GM04504 (cell line): ENCODE measurements at places on chromosomes 2 and 18.

DNA sequence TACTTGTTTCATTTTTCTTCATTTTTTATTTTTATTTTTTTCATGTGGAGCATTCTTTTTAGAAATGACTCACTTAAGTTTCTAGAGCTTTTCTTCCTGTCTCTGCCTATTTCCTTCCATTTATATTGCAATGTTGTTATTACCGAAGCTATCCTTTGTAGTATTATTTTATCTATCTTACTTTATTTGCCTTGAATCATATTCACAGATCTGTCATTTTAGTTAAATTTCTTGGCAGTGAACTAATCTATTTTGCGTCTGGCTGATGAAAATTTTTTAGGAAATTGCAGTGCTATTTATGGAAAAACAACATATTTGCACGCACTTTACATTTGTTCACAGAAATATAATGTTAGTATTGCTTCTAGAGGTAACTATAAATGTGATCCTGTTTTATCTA lies 956.9 kb upstream of the SLC39A10 start:
- DNase-seq = no peak

GRCh38 chr2:190446193-190446592 lies 38.0 kb downstream of the MFSD6 start:
- DNase-seq = no peak

GRCh38 chr2:188199716-188200128 lies 92.0 kb upstream of the GULP1 start:
- DNase-seq = peak; percentile 28

- DNase-seq = no peak
Measured at GRCh38 chr2:236211296-236211695, 43.1 kb upstream of the GBX2 start.

GRCh38 chr2:226679389-226680065 lies 120.1 kb downstream of the IRS1 start:
- DNase-seq = no peak

DNA sequence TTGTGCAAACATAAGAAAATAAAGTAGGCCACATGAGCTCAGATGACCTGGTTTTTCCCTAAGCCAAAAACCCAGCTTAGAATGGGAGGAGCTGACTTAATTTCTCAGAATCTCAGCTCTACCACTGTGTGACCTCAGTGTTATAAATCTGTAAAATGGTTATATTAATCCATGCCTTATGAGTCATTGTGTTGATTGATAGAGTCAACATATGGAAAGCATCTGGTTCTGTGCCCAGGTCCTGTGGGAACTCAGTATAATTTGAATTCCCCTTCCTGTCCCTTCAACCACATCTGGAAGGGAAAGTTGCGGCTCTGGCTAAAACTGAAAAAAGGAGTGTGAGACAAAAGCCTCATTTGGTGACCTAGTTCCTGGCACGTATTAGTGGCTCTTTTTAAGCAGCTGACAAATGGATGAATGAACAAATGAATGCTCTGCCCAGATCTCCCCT lies 25.7 kb downstream of the TMEM177 start:
- DNase-seq = peak; percentile 56

DNA sequence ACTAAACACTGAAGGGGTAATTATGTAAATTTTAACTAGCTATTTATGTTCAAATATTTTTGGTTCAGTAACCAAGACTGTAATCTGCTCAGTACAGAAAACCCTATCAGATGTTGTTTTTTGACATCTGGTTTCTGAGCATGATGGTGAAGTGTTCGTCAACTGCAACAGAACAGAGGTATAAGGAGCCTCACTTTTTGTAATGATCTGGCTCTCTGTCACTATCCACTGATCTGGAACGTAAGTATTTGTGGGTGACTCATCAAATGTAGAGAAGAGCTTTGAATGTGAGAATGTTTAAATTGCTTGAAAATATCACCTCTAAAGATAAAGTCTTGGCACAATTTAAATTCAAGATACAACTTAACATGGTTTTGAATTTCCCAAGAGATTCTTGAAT lies 213.6 kb upstream of the FAM98A start:
- no peak for DNase-seq

DNA sequence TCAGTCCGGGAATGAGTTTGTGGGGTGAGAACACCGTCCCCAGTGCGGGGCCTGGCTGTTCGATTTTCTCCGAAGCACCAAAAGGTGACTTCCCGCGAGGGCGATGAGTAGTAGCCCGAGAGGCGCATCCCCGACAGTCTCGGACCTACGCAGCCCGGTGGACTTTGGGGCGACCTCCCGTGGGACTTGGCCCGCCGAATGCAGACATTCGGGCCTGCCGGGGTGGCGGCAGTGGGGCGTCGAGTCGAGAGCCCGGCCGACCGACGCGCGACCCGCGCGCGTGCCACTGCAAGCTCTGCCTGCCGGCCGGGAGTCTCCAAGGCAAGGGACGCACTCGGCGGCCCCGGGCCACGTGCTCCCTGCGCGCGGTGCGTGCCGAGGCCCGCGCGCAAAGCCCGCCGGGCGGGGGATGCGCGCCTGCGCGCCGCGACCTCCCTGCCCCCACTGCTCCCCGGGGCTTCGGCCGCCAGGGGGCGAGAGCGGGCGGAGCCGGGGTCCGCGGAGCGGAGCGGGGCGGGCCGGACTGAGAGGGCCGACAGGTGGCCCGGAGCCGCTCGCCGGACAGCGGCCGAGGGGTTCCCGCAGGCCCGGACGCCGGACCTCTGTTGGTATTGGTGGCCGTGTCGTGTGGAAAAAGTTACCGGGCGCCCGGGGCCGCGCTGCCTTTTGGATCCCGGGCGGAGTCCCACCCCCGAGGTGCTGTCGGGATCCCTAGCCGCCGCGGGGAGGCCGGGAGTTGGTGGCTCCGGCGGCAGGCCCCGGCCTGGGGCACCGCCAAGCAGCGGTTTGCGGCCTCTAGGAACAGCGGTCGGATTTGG lies 1.9 kb downstream of the PTMA start:
- DNase-seq = peak; percentile 73

DNA sequence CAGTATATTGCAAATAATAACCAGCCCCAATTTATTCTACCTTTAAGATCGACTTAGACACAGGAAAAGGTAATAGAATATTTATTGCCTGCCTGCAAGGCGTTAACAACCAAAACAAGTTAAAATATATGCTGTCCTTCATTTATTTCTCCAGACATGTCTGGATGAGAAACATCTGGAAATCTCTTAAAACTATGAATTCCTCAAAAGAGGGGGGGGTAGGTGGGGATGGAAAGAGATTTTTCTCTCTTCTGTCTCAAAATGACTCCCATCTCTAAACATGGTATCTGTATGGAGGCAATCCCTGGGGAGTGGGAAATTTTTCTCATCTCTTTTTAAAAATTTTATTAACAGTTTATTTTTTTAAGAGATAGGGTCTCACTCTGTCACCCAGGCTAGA lies 113.0 kb downstream of the CDH2 start:
- DNase-seq = no peak

DNA sequence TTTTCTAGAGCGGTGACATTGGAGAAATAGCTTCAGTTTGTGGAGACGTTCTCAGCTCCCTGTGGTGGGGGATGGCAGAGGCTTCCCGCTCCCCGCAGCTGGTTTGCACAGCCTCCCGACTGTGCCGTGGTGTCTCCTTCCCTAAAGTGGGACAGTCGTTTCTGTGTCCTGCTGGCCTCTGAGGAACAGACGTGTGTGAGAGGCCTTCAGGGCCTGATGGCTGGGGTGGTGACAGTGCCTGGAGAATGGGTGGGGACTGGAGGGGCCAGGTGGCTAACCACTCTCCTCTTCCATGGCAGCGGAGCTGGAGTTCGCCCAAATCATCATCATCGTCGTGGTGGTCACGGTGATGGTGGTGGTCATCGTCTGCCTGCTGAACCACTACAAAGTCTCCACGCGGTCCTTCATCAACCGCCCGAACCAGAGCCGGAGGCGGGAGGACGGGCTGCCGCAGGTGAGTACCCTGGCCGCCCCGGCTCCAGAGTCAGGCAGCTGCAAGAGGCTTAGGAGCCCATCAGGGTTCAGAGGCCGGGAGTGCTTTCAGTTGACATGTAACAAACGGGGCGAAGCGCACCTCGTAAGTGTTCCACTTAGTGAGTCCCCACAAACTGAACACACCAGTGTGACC lies 105.4 kb downstream of the FAM210A start:
- no peak for DNase-seq

- DNase-seq = no peak
Measured at GRCh38 chr2:68710756-68711155, 23.9 kb upstream of the ARHGAP25 start.

- DNase-seq = no peak
Measured at GRCh38 chr2:56333812-56334485, 150.2 kb downstream of the CCDC85A start.

DNA sequence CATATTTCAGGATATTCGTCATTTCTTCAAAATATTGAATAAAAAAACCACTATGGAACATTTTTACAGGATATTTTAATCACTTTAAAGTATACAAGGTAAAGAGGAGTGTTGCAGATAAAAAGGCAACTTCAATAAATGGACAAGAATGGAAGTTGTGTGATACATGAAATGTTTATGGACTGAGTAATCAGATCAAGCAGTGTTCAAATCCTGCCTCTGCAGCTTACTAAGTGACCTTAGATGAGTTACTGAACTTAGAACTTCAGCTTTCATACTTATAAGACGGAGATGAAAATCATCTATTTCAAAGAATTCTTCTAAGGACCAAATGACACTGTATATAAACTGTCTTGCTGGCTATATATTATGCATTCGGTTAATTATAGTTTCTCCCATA lies 87.2 kb downstream of the LNPK start:
- no peak for DNase-seq

- DNase-seq = no peak
Measured at GRCh38 chr2:218631837-218632236, 24.1 kb downstream of the PLCD4 start.

DNA sequence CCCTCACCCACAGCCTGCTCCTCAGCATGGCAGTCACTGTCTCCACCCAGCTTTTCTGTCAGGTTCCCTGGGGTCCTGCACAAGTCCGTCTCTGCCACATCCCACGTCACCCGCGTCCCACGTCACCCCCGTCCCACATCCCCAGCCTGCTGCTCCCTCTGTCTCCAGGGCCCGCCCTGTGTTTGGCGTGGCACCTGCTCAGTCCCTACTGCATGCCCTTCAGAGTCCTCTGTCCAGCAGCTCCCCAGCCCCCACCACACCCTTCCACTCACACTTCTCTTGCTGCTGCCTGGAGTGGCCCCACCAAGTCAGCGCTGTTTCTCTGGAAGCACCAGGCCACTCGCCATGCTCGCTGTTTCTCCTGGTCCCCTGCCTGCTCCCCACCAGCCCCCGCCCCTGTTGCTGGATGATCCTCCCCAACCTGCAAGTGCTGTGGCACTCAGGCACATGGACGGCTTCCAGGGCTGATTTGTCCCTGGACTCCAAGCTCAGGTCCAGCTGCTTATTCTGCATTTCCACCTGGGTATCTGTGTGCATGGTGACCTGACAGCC lies 18.8 kb downstream of the ATG4B start:
- DNase-seq = no peak

GRCh38 chr2:216302981-216303676 lies 69.2 kb downstream of the MARCHF4 start:
- DNase-seq = no peak

DNA sequence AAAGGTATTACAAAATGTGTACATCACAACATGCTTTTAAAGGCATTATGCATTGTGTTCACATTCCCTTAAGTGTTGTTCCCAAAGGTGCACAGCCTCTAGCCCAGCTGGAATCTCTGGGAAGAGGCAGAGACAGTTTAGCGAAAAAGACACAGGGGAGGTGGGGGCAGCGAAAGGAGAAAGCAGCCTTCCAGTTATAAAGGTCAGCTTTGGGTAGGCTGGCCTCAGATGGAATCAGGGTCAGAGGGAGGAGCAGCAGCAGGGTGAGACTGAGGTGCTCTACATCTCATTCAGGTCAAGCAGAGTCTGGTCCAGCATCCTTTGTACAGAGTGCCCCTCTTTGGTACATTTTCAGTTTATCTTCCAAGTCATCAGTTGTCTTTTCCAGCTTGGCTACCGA lies 68.6 kb downstream of the ASXL2 start:
- no peak for DNase-seq

- no peak for DNase-seq
Measured at GRCh38 chr2:145021962-145022665, 502.2 kb upstream of the ZEB2 start.

DNA sequence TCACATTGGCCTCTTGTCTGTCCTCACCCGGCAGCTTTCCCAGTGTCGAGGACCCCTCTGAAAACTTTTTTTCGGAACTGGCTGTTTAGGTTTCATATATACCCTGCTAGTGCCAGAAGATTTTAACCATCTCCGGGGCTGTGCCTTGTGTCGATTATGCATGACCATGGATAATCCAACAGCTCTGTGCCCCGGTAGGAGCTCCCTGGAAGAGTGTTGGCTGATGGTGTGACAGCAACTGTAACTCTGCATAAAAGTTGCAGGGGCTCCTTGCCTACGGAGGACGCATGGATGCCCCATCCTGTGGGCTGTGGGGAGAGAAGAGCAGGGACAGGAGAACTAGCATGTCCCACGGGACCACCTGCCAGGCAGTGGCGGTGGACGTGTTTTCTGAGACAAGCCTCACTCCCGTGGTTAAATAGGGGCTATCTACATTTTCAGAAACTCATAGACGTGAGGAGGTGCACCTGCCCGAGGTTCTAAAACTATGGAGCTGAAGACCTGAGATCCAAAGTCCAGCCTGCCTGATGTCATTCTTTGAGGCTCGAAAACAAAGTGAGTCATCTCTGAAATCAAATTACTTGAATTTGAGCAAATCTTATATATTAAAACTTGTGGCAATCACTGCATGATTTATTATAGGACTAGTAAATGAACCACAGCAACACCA lies 437.2 kb upstream of the HS6ST1 start:
- DNase-seq = no peak

DNA sequence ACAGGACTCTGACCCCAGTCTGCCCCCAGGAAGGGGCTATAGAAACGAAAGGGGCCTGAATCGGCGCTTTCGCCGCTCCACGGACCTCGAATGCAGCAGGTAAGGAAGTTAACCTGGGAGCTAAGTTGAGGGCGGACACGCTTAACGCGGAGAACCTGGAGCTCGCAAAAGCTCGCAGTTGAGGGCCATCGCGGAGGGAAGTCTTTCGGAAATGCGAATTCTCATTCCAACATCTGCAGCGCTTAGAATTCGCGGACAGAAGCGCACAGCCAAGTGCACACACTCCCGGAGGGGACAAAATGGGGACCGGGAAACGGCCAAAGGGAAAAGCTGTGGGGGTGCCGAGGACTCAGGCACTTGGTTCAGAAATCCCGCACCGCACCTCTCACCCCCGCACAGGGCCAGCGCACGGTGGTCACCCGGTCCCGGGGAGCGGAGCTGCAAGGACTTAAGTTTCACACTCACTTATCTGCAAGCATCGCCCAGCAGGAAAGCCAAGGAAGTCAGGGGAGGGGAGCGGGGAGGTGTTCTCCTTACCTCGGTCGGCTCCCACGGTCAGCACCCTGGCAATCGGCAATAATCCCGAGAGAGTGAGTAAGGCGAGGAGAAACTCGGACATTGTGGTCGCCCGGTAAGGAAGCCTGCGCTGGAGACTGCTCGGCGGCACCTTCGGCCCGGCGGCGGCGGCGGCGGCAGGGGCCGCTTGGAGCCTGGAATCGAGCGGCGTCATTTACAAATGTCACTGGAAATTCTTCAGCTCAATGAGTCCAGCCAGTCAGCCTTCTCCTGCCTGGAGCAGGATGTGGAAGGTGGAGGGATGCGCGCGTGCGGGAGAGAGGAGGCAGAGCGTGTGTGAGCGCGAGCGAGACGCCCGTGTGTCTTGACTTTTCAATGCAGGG lies 456 bp downstream of the LRP1B start:
- peak; percentile 13 for DNase-seq

- no peak for DNase-seq
Measured at GRCh38 chr2:43090317-43090716, 136.1 kb downstream of the ZFP36L2 start.

GRCh38 chr2:177983183-177983788 lies 89.3 kb downstream of the PDE11A start:
- DNase-seq = peak; percentile 47

- DNase-seq = no peak
Measured at GRCh38 chr18:55000529-55000928, 41.3 kb upstream of the CCDC68 start.
